Activated CD4-positive, alpha-beta T cell treated with anti-CD3 and anti-CD28 coated beads, Interleukin-2, Interleukin-6, amounts not matched to agents 100 ng/mL and 50 ng/mL, durations not matched to agents 16 hours and 8 hours (primary cell): ENCODE measurements at places on chromosomes 5 and 9.

GRCh38 chr9:90105773-90106172 is 501.0 kb downstream of the GADD45G start:
- no peak for DNase-seq

DNA sequence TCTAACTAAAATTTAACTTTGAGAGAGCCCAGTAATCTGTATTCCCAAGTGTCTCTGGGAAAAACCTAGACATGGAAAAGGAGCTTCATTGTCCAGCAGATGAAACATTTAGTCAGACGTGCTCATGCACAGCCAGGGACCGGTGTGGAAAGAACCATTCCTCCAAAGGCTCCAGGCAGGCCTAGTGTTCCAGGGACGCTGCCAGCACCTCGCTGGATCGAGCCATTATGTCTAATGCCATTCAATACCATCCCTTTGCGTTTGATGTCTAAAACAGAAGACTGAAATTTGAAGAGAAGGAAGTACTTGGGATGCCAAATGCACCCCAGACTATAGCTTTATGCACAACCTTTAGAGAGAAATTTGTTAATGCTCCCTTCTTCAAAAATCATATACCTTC is 1.4 kb upstream of the CHSY3 start:
- DNase-seq: no peak

DNA sequence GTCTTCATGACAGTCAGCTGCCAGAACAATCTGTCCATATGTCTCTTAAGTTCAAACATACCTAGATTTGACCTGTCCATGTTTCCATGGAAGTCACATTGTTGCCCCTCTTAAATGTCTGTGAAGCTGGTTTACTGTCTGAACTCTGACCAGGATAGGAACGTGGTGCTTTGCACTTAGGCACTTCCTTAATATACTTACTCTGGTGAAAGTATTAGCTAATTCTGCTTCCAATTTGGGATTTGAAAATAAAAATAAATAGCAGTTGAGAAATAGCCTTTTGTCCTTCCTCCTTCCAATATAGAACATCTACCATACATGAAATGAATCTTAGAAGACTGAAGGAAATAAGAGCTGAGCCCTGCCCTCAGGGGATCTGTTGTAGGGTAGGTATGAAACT is 524.5 kb upstream of the CLINT1 start:
- DNase-seq: no peak

DNA sequence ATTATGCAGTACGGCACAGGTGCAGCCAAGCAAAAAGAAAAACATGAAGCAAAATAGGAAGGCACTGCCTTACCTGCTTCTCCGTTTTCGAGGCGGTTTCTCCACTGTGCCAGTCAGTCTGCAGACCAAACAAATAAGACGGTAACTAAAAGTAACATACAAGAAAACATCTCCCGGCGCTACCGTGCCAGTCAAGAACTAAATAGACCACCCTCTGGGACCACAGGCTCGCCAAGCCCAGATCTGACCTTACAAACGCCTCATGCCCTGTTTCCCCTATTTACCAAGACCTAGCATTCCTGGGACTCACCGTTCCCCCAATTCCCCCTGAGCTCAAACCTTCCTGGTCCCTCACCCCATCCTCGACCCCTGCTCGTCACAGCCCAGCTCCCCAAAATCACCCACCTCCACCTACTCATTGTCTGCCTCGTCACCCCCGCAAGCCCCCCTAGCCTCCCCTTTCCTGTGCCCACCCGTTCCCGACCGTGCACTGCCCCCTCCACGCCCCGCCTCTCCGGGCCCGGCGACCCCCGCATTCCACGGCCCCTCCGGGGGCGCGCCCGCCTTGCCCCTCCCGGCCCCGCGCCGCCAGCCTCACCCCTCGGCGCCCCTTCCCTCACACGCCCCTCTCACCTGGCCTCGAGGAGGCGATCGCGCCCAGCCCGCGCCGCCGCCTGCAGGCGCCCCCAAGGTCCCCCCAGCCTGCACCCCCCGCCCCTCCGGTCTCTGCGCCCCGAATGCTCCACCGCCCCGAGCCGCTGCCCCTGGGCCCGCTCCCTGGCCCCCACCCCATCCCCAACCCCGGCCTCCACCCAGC is 560 bp downstream of the SCAI start:
- no peak for DNase-seq

DNA sequence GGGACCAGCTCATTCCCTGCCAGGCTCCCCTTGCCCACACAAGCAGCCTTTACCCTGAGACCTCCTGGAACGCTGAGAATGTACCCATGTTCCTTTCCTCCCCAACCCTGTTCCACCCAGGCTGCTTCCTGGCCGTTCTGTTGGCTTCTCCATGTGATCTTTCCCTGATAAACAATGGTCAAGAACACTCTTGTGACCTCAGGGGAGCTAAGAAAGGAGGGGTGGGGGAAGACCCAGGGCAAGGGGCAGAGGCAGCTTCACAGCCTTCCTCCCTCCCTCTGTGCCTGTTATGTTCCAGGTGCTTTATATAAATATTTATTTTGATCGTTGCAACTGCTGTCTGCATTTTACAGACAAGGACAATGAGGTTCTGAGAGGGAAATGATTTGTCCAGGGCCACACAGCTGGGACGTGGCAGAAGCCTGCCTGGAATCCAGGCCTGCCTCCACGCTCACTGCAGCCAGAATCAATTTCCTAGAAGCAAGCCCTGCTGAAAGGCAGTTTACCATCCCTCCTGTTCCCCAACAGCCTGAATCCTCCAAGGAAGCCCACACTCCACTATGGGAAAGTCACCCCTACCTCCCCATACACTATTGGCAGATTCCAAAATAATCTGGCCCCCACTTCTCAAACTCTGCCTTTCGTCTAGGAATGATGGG is 3.9 kb downstream of the SHROOM1 start:
- DNase-seq: no peak

DNA sequence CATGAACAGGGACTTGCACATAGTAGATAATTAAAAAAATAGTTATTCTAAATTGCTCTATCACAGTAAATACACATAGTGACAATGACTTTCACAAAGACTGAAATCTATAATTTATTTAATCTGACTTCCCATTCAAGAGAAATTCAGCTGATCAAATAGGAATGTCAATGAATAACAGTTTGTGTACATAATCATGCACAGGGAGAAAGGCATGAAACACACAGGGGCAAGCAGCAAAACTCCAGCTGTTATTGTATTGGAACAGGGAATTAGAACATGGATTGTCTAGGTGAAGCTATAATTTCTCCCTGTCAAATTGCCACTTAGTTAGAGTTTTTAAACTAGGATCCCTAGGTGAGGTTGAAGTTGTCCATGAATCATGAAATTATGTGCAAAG is 99.9 kb downstream of the HCN1 start:
- no peak for DNase-seq

GRCh38 chr5:77426670-77427069 is 65.4 kb downstream of the WDR41 start:
- no peak for DNase-seq

- no peak for DNase-seq
These were observed 76.9 kb upstream of the NEURL1B start for GRCh38 chr5:172564188-172564587.

GRCh38 chr5:116038817-116039216 is 6.5 kb downstream of the ARL14EPL start:
- no peak for DNase-seq

GRCh38 chr5:69184621-69185020 is 4.8 kb upstream of the CENPH start:
- DNase-seq: no peak
